NCI-H510A (cell line): ENCODE measurements at places on chromosomes 3 and 15.

DNA sequence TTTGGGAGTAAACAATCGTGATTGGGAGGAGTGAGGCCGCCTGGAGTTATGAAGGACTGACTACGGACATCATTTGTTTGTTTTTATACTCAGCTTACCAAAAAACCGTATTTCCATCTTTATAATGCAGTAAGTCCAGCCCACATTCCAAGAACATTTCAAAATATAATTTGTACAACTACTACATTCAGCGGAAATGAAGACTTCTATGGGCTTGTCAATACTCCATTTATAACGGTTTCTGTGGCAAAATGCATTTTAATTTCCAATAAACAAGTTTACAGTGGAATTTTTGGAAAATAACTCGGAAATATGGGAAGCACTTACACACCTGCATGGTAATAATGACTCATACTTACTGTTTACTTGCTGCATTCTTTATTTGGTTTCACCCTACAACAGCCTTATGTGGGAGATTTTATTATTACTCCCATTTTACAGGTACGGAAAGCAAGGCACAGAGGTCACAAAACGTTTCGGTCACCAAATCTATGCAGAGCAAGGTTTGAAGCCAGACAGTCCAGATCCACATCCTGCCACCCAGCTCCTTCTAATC lies 62.3 kb downstream of the LDHAL6B start:
- DNase-seq, result no peak

DNA sequence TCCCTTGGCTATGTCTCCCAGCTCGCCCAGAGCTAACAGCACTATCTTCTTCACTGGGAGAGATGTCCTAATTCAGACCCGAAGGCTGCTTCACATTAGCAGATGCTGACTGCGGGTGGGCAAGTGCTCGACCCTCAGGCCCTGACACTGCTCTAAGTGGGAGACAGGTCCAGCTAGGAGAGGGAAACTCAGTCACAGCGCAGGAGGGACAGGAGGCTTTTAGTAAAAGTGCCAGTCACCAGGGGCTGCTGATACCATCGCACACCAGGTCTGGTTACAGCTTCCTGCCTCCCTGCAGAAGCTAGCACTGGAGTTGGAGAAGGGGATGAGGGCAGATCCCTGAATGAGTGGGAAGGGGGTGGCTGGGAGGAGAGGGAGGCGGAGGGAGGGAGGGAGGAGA lies 365.8 kb upstream of the RGMA start:
- no peak for DNase-seq

DNA sequence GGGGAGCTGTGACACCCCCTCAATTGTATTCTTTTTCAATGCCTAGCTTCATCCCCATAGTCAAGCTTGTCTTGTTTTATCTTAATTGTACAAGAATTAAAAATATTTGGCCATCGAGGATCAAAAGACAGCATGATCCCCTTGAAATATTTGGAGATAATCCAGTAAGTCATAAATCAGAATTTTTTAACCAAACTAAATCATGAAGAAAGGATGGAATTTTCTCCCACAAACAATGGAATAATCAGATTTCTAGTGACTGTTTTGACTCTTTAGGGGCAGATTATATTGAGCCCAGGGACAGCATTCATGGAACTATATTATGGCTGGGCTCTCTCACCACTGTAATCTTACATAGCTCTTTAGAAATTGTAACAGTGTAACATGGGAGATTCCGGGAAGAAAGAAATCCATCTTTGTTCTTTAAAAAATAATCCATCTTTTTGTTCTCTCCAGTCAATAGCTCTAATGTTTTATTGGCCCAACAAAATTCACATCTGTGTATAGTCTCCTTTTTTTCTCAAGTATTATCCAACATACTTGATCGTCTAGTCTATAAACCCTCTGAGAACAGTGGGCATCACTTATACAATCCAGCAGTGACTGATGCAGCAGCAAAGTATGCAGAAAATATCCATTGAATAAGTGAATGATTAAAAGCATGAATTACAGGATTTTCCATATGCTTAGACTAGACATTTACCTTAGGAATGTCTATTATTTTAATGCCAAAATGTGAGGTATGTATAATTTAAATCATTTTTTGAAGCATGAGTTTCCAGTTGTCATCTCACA lies 277.0 kb upstream of the PLSCR5 start:
- DNase-seq, result no peak

GRCh38 chr15:25787855-25788520 lies 75.1 kb downstream of the ATP10A start:
- DNase-seq, result no peak
